AG09319 (cell line): ENCODE measurements at places on chromosomes 5 and 9.

- no peak for DNase-seq
Observed at GRCh38 chr5:40831346-40832210, 3.4 kb downstream of the RPL37 start.

DNA sequence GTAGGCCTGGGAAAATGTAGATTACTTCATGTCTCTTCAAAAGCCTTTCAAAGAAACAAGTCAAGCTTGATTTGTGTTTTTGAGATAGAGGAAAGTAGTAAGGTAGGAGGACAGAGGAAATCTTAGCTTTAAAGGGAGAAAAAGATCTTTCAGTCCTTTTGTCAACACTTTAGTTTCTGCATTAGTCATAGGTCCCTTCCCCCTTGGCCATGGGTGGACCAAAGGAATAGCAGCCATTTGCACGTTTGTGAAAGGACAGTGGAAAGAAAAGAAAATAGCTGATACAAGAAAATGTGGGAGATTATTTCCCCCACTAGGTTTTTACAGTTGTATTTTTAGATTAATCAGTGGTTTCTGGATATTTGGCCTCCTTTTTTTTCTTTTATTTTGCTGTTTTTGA lies 121.9 kb upstream of the GRHPR start:
- DNase-seq = no peak

DNA sequence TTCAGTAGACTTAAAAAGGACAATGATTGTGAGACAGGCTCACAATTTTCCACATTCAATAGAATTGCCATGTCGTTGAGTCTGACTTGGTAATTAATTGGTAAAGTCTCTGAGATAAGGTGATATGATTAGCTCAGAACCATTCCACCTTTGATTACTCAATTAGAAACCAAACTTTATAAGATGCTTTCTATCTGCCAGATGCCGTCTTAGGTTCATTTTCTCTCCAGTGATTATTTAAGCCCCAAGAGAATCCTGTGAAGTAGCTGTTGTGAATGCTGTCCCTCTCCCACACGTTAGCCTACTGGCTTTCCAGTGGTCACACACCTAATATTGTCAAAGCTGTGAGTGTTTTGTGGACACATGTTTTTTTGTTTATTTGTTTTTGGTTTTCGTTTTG lies 528.9 kb upstream of the ZNF462 start:
- no peak for DNase-seq

DNA sequence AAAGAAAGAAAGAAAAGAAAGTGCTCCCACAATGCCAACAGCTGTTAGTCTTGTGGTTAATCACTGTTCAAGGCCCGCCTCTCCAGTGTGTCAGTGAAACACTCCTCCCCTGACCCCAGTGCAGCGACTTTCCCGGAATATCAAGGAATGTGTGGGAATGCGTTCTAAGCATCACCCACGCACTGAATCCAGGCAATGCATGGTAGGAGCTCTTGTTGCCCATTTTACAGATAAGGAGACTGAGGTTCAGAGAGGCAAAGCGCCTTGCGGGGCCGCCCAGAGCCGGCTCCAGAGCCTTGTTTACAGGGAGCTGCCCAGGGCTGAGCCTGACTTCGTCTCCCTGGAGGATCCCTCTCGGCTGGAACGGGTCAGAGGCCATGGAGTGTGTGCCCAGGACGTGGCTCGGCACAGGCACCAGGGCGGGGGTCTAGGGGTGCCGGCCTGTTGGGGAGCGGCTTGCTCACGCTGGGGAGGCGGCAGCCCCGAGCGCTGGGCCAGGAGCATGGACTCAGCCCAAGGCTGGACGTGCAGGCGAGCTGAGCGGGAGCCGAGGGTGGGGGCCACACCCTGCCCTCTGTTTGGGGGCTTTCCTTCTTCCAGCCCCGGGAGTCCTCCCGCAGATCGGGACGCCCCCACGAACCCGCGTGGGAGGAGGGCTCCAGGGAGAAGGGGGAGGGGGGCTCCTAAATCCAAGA lies 823 bp downstream of the ST6GALNAC6 start:
- DNase-seq = peak; percentile 84

DNA sequence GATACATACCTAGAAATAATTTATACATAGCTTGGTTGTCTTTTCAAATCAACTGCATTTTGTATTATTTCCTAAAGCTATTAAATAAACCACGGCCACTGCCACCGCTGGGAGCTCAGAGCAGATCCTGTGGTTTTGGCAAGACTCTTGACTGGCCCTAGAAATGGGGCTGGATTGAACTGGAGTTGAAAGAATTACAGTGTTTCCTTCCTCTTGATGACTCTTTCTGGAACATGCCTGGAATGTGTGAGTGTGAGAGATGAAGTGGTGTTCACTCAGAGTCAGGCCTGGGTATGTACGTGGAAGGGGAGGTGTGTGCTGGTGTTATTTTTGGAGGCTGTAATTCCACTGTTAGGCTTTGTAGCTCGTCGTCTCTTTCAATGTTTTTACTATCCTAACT lies 45.9 kb downstream of the TEK start:
- peak; percentile 16 for DNase-seq

DNA sequence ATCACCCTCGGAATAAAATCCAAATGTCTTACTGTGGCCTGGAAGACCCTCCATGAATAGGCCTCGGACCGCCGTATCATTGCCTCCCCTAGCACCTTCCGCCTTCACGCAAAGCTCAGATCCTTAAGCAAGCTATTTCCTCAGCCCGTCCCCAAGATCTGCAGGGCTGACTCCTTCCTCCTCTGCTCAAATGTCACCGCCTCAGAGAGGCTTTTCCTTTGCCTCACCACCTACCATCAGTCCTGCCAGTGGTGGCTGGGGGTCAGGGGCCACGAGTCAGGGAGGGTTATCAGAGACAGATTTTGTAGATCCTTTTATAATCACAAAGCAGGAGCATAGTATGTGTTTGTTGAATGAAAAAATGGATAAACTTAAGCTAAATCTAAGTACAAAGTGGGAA lies 74.4 kb upstream of the KIF2A start:
- DNase-seq = no peak

DNA sequence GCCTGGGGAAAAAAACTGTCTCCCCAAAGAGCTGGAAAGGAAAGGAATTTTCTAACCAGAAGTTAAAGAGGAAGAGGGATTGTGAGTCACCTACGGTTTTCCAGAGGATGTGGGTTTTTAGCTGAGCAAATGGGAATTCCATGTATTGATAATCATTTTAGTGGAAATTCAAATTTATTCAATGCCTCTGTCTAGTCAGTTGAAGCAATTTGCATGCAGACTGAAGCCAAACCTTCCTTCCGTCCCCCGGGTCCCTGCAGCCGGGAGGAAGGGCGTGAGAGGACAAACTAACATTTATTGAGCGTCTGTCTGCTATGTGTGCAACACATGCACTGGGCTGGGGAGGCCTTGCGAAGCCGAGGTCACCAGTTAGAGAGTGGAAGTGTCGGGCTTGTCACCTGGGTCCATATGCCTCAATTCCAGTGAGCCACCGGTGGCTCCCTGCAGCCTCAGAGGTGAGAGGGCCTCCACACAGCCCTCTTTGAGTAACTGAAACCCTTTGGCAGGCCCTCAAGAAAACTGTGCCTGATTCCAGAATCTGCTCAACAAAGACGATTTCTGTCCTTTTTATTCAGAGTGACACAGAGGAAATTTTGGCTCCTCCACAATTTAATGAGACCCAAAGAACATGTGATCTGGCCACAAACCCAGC lies 70.3 kb downstream of the COL27A1 start:
- no peak for DNase-seq

- no peak for DNase-seq
Observed at GRCh38 chr5:137190441-137190840, 308.7 kb downstream of the SPOCK1 start.

- no peak for DNase-seq
Observed at GRCh38 chr9:18825656-18826170, 207.3 kb downstream of the SAXO1 start.

GRCh38 chr9:91119142-91119541 lies 242.6 kb downstream of the AUH start:
- DNase-seq = no peak

- no peak for DNase-seq
Observed at GRCh38 chr5:59193616-59194319, 610.9 kb downstream of the RAB3C start.

- no peak for DNase-seq
Observed at GRCh38 chr5:10109299-10109698, 140.4 kb downstream of the ATPSCKMT start.

- no peak for DNase-seq
Observed at GRCh38 chr5:36585701-36586100, 20.7 kb upstream of the SLC1A3 start.

DNA sequence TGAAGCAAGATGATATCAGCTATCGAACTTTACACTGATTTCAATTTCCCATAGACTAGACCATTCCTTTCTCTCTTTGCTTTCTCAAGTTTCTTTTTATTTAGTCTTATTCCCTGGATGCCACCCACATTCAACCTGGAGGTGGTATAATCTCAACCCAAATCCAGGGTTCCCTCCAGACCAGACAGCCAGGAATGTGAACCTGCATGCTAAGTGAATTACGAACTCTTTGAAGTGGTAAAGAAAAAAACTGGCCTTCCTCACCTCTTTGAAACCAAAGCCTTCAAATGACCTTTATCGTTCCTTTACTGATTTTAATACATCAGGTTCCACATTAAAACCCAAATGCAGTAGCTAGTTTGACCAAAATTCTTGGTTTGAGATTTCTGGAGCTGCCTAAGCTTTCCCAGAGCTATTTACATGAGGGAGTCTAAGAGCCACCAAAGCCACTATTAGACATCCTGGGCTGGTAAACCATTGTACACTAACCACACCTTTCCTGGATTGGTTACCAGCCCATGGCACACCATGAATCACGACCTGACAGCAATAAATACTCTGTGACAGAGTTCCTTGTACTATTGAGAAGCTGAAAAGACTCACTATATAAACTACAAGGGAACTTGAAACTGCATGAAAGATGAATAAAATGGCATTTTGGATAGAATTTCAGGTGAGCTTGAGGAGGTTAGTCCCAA lies 323.7 kb downstream of the ADAMTS6 start:
- DNase-seq = no peak

DNA sequence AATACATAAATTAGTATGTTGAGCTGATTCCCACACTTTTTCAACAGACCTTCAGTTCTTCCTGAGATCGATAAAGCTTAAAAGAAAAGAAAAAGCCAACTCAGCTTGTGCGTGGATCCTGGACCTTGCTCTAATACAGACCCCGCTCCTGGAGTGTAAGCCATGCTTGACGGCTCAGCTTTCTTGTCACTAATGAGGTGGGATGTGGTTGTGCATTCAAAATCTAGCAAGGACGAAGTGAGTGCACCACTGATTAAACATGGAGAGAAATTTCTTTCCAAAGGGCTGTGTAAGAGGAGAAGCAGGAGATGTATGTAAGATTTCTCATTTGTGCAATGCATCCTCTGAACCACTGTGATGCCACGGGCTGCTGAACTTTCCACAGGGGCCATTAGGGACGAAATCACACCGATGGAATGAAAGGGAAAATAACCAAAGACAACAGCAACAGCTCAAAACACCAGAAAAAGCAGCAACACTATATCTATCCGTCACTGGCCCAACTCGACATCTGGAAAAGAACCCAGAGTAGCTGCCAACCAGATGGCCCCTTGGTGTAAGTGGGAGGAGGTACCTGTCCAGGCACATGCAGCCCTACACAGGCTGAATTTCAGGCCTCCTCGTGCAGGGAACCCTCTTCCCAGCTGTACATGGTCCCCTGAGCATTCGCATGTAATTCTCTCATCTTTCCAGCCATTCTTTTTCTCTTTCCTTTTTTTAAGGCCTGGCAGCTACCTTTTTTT lies 178.9 kb downstream of the SREK1 start:
- no peak for DNase-seq

- DNase-seq = no peak
Observed at GRCh38 chr5:39284552-39284951, 65.2 kb upstream of the FYB1 start.

DNA sequence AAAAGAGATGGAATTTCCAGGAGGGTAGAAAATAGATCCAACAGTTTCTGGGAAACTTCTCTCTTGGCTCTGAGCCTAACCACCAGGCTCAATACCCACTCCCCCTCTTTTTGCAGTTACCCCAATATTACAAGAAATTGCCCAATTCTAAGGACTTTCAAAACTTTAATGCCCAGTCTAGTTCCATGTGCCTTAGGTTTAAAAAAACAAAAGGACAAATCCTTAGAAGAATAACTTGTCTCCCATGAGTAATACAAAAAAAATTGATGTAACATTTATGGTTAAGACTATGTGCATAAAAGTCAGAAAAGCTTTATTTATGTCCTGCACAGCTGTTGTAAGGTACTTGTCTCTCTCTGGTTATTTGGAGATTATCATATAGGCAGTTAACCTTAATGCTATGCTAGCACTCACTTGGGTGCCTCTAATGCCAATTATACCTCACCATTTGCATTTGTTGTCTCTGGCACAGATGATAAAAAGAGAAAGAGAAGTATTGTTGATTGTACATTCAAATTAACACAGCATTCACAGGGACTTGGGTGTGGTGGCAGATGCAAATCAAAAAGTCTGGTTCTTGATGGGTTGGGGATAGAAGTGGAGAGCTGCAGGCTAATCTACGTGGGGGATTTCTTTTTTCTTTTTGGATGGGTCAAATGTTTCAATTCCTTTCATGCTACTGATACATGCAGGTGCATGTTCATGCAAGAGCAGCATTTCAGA lies 159.4 kb downstream of the PIK3R1 start:
- DNase-seq = no peak

GRCh38 chr9:86549920-86550319 lies 195.7 kb upstream of the TUT7 start:
- peak; percentile 68 for DNase-seq
